ENCODE measurements at places on chromosomes 6 and 20. TPM values are rescaled to one million over a fixed set of nuclear protein-coding genes. Genes with fewer than 3 reads are reported as not detected.
A peak's percentile ranks its signal among the peaks of the same experiment; 100 is the strongest.

GJA1 gene
- total RNA-seq, result not detected

ENPP4 gene
- 26.6 TPM for total RNA-seq

EFCAB8 gene
- total RNA-seq, result 1.2 TPM

TMEM217 gene
- total RNA-seq, result 0.75 TPM

SRSF12 gene
- 0.45 TPM for total RNA-seq

HLA-DQB1 gene
- total RNA-seq, result 25.5 TPM

SAMD10 gene
- 17.6 TPM for total RNA-seq

PTPRT gene
- not detected for total RNA-seq

DNA sequence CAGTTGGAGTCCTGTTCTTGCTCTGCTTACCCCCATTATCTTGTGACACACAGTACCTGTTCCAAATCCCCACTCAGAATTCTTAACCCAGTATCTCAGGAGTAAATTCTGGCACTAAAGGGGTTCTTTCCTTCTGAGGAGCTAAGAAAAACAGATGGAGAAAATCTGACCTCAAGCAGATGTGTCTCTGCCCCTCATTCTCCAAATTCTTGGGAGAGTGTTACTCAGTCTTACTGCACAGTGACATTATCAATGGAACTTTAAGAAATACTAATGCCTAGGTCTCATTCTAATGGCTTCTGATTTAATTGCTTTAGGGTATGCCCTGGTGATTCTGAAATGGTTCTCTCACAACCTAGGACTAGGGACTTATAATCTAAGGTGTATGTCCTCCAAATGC, 40.6 kb upstream of the PTPRK start:
- no peaks in the 10 kb centered on the region for H3K4me1 ChIP-seq
- no peak overlapping the region for H3K27ac ChIP-seq
- no peak overlapping the region for H3K4me3 ChIP-seq
- no peaks in the 10 kb centered on the region for H3K27me3 ChIP-seq

- H3K27me3 ChIP-seq, result no peaks in the 10 kb centered on the region
- H3K36me3 ChIP-seq, result no peaks in the 10 kb centered on the region
- no peak for DNase-seq
- no peak overlapping the region for H3K4me3 ChIP-seq
Measured at GRCh38 chr6:160273750-160274149, 15.1 kb upstream of the SLC22A2 start.

GRCh38 chr6:40536442-40536841, 50.7 kb downstream of the LRFN2 start:
- no peak for DNase-seq
- no peak overlapping the region for H3K4me3 ChIP-seq
- no peaks in the 10 kb centered on the region for H3K36me3 ChIP-seq
- no peak overlapping the region for H3K27ac ChIP-seq
- no peaks in the 10 kb centered on the region for H3K4me1 ChIP-seq
- no peaks in the 10 kb centered on the region for H3K27me3 ChIP-seq

DNA sequence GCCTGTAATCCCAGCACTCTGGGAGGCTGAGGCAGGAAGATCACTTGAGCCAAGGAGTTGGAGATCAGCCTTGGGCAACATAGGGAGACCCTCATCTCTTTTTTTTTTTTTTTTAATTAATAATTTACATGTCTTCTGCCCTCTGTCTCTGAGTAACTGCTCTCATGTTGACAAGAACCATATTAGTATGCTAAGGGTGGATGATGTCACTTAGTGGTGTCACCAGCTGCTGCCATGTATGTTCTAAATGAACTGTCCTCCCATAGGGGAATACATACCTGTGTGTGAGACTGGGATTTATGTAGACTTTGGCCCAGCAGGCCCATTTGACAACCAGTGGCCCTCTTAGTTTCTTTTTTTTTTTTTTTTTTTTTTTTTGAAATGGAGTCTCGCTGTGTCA, 65.6 kb downstream of the SCAND1 start:
- H3K27ac ChIP-seq, result no peak overlapping the region
- no peak overlapping the region for H3K4me3 ChIP-seq
- no peak for DNase-seq

GRCh38 chr20:45318386-45318939, 10.4 kb upstream of the MATN4 start:
- H3K4me1 ChIP-seq, result peaks cover 23% of the 10 kb centered on the region
- H3K36me3 ChIP-seq, result no peaks in the 10 kb centered on the region
- H3K27me3 ChIP-seq, result no peaks in the 10 kb centered on the region
- no peak overlapping the region for H3K27ac ChIP-seq

- no peaks in the 10 kb centered on the region for H3K4me1 ChIP-seq
- H3K27ac ChIP-seq, result no peak overlapping the region
- no peak for DNase-seq
- no peak overlapping the region for H3K4me3 ChIP-seq
- no peaks in the 10 kb centered on the region for H3K27me3 ChIP-seq
Measured at GRCh38 chr20:16624106-16624505, 50.9 kb upstream of the KIF16B start.

DNA sequence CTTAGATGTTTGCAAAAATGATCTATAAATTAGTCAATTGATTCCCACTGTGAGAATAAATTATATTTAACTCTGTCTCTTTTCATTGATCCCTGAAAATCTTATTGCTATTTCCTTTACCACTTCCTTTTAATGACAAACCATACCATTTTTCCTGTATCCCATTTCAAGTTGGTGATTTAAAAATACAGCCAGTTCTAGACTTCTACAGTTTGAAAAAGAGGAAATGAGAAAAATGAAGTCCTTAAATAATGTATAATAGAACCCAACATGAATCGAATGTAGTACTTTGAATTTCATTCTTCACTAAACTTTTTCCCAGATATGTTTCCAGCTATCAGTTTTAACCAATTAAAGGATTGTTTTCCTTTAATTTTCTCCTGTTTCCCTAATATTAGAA, 29.5 kb upstream of the SDHAF4 start:
- H3K27ac ChIP-seq, result no peak overlapping the region
- DNase-seq, result no peak
- H3K4me3 ChIP-seq, result no peak overlapping the region
- H3K27me3 ChIP-seq, result no peaks in the 10 kb centered on the region

DNA sequence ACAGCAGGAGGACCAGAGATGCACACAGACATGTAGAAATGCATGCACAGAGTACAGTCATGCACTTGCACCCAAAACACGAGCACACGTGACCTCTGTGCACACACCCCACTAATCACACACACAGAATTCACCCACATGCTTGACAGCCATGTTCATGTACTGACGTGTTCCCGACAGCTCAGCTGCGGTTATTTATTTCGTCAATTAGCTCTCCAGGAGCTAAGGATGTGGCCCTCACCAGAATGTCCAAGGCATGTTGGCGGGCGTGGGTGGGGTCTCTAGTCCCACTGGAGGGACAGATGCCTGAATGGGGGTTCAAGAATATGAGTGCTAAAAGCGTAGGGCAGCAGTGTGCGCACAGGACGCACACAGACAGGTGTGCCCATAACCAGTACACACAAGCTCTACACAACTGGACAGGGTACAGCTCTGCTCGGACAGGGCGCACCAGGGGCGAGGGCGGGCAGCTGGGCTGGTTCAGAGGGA, 571 bp upstream of the PRPF6 start:
- peak; percentile 73 for DNase-seq
- H3K4me1 ChIP-seq, result peaks cover 54% of the 10 kb centered on the region
- H3K27ac ChIP-seq, result peak overlapping the region; percentile 78
- H3K36me3 ChIP-seq, result peaks cover 17% of the 10 kb centered on the region
- peak overlapping the region; percentile 62 for H3K4me3 ChIP-seq
- no peaks in the 10 kb centered on the region for H3K27me3 ChIP-seq

DNA sequence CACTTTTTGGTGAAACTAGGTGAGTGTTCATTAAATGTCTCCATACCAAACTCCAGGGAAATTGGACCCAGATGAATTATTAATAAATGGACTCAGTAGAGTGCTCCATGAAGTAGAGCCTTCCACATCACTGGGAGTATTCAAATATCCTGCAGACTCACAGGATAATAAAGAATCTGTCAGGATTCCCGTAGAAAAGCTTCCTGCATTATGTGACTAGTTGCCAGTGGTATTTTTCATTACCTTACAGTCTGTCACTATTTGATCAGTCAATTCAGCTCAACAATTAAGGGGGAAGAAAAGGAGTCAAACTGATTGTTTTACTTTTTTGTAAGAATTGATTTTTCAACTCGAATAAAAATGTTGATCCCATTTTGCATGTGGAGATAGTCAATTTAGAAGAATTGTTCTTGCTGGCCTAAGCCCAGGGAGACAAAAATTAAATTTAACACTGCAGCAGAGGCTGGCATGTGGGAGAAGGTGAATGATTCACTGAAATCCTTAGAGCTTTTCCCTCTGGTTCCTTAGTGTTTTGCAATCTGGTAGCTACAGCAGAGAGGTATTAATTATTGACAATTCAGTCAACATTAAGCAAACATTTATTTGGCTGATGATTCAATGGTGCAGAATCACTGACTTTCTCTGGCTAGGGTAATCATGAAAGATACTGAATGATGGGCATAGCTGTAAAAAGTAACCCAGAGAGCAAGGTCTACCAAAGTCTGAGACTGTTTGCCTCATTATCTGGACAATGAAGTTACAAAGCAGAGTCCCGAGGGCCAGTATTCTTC, 442.4 kb downstream of the CD83 start:
- DNase-seq, result no peak
- no peaks in the 10 kb centered on the region for H3K4me1 ChIP-seq
- H3K27ac ChIP-seq, result no peak overlapping the region
- H3K27me3 ChIP-seq, result no peaks in the 10 kb centered on the region
- no peak overlapping the region for H3K4me3 ChIP-seq

DNA sequence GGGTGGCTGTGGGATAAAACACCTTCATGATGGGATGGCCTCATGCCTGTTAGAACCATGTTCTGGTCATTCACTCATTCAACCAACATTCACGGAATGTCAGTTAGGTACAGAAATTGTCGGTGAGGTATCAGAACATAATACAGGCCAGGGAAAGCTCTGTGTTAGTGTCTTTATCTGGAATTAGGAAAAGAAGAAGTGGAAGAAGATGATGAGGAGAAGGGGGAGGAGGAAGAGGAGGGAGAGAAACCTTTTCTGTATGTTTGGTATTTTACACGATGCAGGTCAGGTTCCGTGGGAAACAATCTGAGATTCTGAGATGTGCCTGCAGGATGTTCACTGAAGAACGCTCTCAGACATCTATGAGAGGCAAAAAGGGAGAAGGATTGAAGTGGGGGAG, 5.6 kb downstream of the ADTRP start:
- no peaks in the 10 kb centered on the region for H3K27me3 ChIP-seq
- H3K36me3 ChIP-seq, result no peaks in the 10 kb centered on the region
- H3K4me3 ChIP-seq, result no peak overlapping the region
- H3K4me1 ChIP-seq, result peaks cover 14% of the 10 kb centered on the region

DNA sequence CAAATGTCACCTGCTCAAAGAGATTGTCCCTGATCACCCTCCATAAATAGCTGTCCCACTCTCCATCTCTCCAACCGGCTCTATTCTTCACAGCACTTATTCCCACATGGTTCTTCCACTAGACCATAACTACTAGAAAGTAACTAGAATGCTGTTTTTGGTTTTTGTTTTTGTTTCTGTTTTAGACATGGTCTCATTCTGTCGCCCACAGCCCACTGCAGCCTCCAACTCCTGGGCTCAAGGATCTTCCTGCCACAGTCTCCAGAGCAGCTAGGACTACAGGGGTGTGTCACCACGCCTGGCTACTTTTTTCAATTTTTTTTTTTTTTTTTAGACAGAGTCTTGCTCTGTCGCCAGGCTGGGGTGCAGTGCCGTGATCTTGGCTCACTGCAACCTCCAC, 12.2 kb downstream of the MMP24 start:
- H3K27ac ChIP-seq, result no peak overlapping the region
- H3K36me3 ChIP-seq, result peaks cover 4% of the 10 kb centered on the region
- peaks cover 8% of the 10 kb centered on the region for H3K4me1 ChIP-seq
- no peaks in the 10 kb centered on the region for H3K27me3 ChIP-seq
- H3K4me3 ChIP-seq, result no peak overlapping the region

DNA sequence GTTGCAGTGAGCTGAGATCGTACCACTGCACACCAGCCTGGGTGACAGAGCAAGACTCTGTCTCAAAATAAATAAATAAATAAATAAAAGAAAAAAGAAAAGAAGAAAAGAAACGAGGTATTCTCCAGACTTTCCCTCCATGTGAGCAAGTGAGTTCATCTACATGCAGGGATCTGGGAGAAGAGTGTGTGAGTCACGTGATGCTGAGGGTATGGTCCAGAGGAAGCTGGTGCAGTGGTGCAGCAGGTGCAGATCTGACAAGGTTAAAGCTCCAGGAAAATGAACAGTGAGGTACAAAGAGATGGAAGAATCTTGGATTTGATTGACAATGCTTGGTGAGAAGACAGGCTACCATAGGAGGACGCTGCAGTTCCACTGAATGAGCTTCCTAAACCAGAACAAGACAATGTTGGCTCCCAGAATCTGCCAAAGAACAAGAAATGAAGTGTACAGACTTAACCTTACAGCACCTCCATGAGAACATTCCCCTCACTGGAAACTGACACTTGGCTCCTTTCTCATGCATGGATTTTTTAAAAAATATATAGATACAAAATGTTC, 79.5 kb upstream of the BTBD3 start:
- no peak overlapping the region for H3K4me3 ChIP-seq
- no peaks in the 10 kb centered on the region for H3K4me1 ChIP-seq
- H3K27ac ChIP-seq, result no peak overlapping the region
- H3K36me3 ChIP-seq, result no peaks in the 10 kb centered on the region
- no peak for DNase-seq

DNA sequence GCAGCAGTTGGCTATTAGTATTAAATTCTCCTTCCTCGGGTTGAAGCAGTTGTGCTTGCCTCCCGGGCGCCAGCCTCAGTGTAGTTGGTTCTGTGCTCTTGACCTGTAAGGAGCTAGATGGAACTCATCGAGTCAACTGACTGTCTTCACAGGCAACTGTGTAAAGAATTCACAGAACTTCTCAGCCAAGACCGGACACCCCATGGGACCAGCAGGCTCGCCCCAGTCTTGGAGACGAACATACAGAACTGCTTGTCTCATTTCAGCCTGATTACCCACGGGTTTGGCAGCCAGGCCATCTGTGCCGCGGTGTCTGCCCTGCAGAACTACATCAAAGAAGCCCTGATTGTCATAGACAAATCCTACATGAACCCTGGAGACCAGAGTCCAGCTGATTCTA, 8.5 kb downstream of the TFAP2C start:
- no peak overlapping the region for H3K4me3 ChIP-seq
- H3K27me3 ChIP-seq, result peaks cover 6% of the 10 kb centered on the region
- no peaks in the 10 kb centered on the region for H3K36me3 ChIP-seq
- no peak overlapping the region for H3K27ac ChIP-seq
- no peaks in the 10 kb centered on the region for H3K4me1 ChIP-seq

- H3K36me3 ChIP-seq, result no peaks in the 10 kb centered on the region
- no peaks in the 10 kb centered on the region for H3K4me1 ChIP-seq
- H3K27me3 ChIP-seq, result no peaks in the 10 kb centered on the region
- DNase-seq, result no peak
- no peak overlapping the region for H3K4me3 ChIP-seq
Measured at GRCh38 chr6:161547617-161548016, 273.8 kb upstream of the AGPAT4 start.

GRCh38 chr20:17993546-17993945, 24.7 kb downstream of the MGME1 start:
- H3K4me1 ChIP-seq, result peaks cover 3% of the 10 kb centered on the region
- H3K4me3 ChIP-seq, result no peak overlapping the region
- DNase-seq, result no peak
- H3K27ac ChIP-seq, result no peak overlapping the region
- H3K27me3 ChIP-seq, result no peaks in the 10 kb centered on the region

Data from natural killer cell (primary cell).